ENCODE measurements at places on chromosomes 2 and 18.

DNA sequence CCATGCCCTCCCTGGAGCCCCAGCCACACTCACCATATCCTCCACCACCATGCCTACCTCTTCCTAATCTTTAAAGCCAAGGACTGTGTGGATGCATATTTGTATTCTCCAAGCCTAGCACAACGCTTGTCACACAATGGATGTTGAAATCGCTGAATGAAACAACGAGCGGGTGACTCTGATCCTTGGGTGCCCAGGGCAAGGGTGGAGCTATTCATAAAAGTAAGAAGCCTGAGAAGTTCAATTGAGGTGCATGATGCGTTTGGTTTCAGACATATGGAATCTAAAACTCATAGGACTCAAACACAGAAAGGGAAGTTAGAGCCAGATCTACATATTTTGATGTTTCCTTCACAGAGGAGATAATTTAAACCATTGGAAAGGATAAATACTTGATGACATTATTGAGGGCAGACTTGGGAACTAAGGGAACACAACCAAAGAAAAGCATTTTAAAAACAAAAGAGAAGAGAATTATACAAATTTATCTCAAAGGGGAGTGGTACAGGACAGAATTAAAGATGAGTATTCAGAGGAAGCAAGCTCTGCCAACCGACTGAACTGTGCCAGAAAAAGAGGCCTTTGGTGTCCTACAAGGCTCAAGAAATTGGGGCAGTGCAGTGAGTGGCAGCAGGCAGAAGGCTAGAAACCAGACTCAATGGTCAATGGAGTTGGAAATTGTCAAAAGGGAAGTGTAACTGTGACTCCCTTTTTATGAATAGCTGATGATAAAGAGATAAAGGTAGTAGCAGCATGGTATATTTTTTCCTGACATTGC is 200.6 kb upstream of the NCKAP5 start:
- H3K4me3 ChIP-seq: no peak overlapping the region
- no peaks in the 10 kb centered on the region for H3K27me3 ChIP-seq
- no peak overlapping the region for H3K27ac ChIP-seq
- no peaks in the 10 kb centered on the region for H3K4me1 ChIP-seq

- H3K4me1 ChIP-seq: peaks cover 13% of the 10 kb centered on the region
- DNase-seq: no peak
- H3K27ac ChIP-seq: no peak overlapping the region
- H3K27me3 ChIP-seq: no peaks in the 10 kb centered on the region
Measured at GRCh38 chr2:7835693-7836680, 845.9 kb upstream of the ID2 start.

- H3K4me3 ChIP-seq: no peak overlapping the region
- H3K27me3 ChIP-seq: no peaks in the 10 kb centered on the region
- H3K4me1 ChIP-seq: no peaks in the 10 kb centered on the region
Measured at GRCh38 chr2:152354909-152355308, 19.9 kb downstream of the FMNL2 start.

- no peaks in the 10 kb centered on the region for H3K27me3 ChIP-seq
- no peak overlapping the region for H3K27ac ChIP-seq
- H3K4me1 ChIP-seq: no peaks in the 10 kb centered on the region
- no peak overlapping the region for H3K4me3 ChIP-seq
Measured at GRCh38 chr2:158782136-158782535, 13.0 kb upstream of the DAPL1 start.

- peaks cover 40% of the 10 kb centered on the region for H3K36me3 ChIP-seq
- peaks cover 63% of the 10 kb centered on the region for H3K4me1 ChIP-seq
- DNase-seq: no peak
- no peaks in the 10 kb centered on the region for H3K27me3 ChIP-seq
- peak overlapping the region; percentile 96 for H3K4me3 ChIP-seq
Measured at GRCh38 chr2:191149391-191149790, 1.4 kb downstream of the STAT4 start.

- H3K4me3 ChIP-seq: no peak within 1 kb of the TSS
- H3K36me3 ChIP-seq: no peaks in the 10 kb centered on the region
- no peak within 1 kb of the TSS for H3K27ac ChIP-seq
- no peak for DNase-seq
- peaks cover 88% of the 10 kb centered on the region for H3K27me3 ChIP-seq
Measured at GRCh38 chr2:218993345-218994315, at the start of gene CRYBA2. Gene CRYBA2, minus strand, starts transcription at chr2:218993422. Its CDS starts 246 bp downstream, at chr2:218993176.

DNA sequence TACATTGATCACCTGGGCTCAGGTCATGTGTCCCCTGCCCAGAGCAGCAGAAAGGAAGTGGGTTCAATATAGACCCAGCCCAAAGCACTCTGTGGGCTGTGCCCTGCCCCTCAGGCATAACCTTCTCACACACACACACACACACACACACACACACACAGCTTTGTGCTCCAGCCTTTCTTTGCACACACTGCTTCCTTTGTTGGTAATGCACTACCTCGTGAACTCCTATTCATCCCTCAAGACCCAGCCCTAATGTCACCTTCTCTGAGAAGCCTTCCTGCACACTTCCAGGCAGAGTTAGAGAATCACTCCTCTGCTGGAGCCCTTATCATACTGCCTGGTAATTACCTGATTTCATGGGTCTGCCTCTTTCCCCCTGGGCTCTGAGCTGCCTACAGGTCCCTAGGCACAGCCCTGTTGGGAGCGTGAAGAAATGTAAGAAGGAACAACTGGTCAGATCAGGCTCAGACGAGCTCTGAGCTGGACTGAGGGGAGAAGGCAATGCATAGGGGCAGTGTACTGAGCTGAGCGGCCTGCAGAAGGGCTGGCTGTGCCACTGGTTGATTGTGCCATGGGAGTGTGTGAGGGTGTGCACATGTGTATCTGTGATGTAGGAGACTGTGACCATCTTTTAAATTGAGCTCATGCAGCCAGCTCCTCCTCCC is 210.3 kb downstream of the GLI2 start:
- no peaks in the 10 kb centered on the region for H3K27me3 ChIP-seq
- no peaks in the 10 kb centered on the region for H3K4me1 ChIP-seq
- no peak for DNase-seq
- no peak overlapping the region for H3K27ac ChIP-seq
- H3K36me3 ChIP-seq: no peaks in the 10 kb centered on the region

DNA sequence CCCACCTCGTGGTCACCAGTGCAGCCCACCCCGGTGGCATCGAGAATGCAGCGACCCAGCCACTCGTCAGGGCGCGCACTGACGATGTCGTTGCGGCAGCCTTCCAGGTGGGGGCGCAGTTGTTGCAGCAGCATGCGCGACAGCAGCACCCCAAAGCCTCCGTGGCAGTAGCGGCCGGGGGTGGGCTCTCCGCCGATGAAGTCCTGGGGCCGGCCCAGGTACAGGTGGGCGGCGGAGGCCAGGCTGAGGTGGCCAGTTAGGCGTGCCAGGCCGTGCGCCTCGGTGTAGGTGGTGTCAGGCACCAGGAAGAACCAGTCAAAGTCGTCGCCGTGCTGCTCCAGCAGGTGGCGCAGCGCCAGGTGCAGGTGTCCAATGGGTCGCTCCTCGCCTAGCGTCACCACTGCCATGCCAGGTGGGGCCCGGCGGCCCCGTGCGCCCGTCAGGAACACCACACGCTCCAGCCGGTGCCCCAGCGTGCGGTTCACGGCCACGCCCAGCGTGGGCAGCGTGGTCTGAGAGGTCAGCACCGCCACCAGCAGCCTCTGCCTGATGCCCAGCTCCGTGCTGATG is 1.9 kb downstream of the CHPF start:
- peaks cover 15% of the 10 kb centered on the region for H3K27me3 ChIP-seq
- peaks cover 15% of the 10 kb centered on the region for H3K4me1 ChIP-seq
- peaks cover 8% of the 10 kb centered on the region for H3K36me3 ChIP-seq
- H3K4me3 ChIP-seq: peak overlapping the region; percentile 83

DNA sequence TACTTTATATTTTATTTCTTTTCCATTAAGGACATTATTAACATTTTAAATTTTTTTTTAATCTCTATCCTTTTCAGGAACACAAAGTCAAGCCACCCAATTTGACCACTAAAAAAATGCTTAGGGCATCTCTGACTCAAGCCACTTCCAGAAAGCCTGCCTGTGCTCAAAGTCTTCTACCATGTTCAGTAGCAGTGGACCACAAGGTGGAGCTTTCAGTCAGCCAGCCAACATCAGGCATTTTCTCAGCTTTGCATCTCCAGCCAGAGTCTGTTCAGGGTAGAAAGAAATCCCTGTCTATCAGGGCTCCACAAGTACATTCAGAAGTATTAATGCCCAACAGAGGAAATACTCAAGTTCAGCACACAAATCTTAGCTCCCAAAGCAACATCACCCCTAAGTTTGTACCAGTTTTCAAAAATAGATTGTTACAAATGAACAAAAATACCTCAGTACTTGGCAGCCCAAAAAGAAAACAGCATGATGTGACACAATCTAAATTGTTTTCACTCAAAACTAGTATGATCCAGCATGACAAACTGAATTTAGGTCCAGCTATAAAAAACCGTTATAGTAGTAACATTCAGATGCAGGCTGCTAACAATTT is 37.6 kb downstream of the C18orf63 start:
- peaks cover 20% of the 10 kb centered on the region for H3K4me1 ChIP-seq
- H3K4me3 ChIP-seq: no peak overlapping the region
- no peaks in the 10 kb centered on the region for H3K36me3 ChIP-seq
- DNase-seq: no peak
- no peak overlapping the region for H3K27ac ChIP-seq

DNA sequence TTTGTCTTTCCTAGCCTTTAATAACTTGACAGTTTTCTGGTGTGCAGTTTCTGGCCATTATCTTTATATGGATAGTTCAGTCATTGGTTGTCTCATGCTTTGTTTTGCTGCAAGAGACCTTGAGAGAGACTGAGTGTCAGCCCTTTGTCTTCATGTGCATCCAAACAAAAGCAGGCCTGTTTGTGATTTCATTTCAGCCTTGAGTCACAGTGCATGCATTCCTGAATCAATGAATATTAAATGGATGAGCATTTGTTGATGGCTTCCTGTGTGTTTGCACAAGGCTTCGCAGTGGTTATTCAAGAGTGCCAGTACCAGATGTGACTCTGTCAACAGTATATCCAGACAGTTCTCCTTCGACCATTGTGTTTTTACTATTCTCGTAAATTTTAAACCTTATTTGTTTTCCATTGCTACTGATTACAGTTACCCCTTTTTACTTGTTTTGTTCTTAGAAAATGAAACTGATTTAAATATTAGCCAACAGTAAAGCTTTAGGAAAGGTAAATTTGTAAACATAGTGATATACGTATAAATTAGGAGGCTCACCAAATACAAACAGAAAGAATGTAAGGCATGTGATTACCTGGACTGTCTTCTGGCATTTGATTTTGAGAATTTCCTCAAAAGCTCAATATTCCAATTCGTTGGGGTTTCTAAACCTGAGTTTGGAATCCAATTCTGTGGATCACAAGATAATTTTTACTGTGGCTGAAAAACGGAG is 319.8 kb downstream of the CTNNA2 start:
- H3K4me3 ChIP-seq: no peak overlapping the region
- H3K36me3 ChIP-seq: no peaks in the 10 kb centered on the region
- H3K4me1 ChIP-seq: no peaks in the 10 kb centered on the region
- no peak for DNase-seq
- H3K27me3 ChIP-seq: no peaks in the 10 kb centered on the region
- no peak overlapping the region for H3K27ac ChIP-seq

- H3K27me3 ChIP-seq: peaks cover 36% of the 10 kb centered on the region
- H3K36me3 ChIP-seq: peaks cover 4% of the 10 kb centered on the region
- H3K4me1 ChIP-seq: peaks cover 8% of the 10 kb centered on the region
Measured at GRCh38 chr2:134310107-134311079, 56.5 kb downstream of the MGAT5 start.

- H3K4me1 ChIP-seq: peaks cover 27% of the 10 kb centered on the region
- no peaks in the 10 kb centered on the region for H3K27me3 ChIP-seq
- peaks cover 15% of the 10 kb centered on the region for H3K36me3 ChIP-seq
- DNase-seq: peak; percentile 87
- H3K27ac ChIP-seq: peak within 1 kb of the TSS; percentile 86
- H3K4me3 ChIP-seq: peak within 1 kb of the TSS; percentile 87
Measured at GRCh38 chr2:15591692-15592463, at the start of gene DDX1. Gene DDX1, plus strand, starts transcription at chr2:15591868. Its CDS starts 66 bp downstream, at chr2:15591934.

GRCh38 chr18:9787036-9787435 is 78.9 kb downstream of the RAB31 start:
- peaks cover 26% of the 10 kb centered on the region for H3K27me3 ChIP-seq
- H3K36me3 ChIP-seq: no peaks in the 10 kb centered on the region
- no peak for DNase-seq
- peaks cover 8% of the 10 kb centered on the region for H3K4me1 ChIP-seq
- no peak overlapping the region for H3K4me3 ChIP-seq

GRCh38 chr2:106863387-106863786 is 22.6 kb downstream of the ST6GAL2 start:
- H3K27ac ChIP-seq: no peak overlapping the region
- no peaks in the 10 kb centered on the region for H3K36me3 ChIP-seq
- no peaks in the 10 kb centered on the region for H3K27me3 ChIP-seq
- H3K4me1 ChIP-seq: no peaks in the 10 kb centered on the region

Measured in T-helper 2 cell treated with Interferon-gamma antibody and Interleukin-4, amounts not matched to agents 5 μg/mL and 100 μg/mL, for 36 hours (primary cell).